ENCODE measurements at places on chromosomes 4 and X.

GRCh38 chr4:37757761-37758160 is 68.7 kb upstream of the PGM2 start:
- peak overlapping the region; percentile 54 for H3K27ac ChIP-seq
- no peaks in the 10 kb centered on the region for H3K27me3 ChIP-seq

DNA sequence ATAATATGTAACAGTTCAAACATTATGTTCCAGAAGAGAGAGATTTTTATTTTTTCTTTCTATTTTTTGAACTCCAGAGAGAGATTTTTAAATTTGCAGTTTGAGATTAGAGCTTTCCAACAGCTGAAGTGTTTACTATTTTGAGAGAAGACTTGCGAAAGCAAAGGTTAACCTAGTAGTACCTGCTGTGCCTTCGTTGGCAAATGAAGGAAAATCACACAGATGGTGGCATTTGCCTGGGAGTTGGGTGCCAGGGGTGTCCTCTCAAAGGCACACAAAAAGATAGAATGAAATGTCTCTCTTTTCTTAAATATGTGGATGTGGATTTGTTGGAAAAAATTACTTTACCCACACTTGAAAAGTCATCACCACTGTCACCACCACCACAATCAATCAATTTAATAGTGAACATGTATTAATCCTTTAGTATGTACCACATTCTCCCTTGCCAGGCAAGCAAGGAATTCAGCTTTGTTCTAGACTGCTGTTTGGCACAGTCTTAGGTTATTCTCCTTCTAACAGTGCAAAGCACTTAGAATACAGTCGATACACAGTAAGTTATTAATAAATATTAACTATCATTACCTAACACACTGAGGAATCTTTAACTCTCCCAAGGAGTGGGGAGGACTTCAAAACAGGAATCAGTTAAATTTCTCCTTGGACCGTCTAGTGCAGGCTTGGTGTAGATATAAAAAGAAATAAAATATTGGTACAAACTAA is 838.2 kb upstream of the FTHL17 start:
- no peaks in the 10 kb centered on the region for H3K36me3 ChIP-seq
- no peak for DNase-seq
- no peak overlapping the region for H3K27ac ChIP-seq
- no peak overlapping the region for H3K4me3 ChIP-seq

GRCh38 chr4:1058198-1058996 is 47.0 kb downstream of the FGFRL1 start:
- no peak overlapping the region for H3K4me3 ChIP-seq
- H3K4me1 ChIP-seq, result peaks cover 15% of the 10 kb centered on the region
- H3K36me3 ChIP-seq, result no peaks in the 10 kb centered on the region
- no peak for DNase-seq
- H3K27ac ChIP-seq, result no peak overlapping the region

DNA sequence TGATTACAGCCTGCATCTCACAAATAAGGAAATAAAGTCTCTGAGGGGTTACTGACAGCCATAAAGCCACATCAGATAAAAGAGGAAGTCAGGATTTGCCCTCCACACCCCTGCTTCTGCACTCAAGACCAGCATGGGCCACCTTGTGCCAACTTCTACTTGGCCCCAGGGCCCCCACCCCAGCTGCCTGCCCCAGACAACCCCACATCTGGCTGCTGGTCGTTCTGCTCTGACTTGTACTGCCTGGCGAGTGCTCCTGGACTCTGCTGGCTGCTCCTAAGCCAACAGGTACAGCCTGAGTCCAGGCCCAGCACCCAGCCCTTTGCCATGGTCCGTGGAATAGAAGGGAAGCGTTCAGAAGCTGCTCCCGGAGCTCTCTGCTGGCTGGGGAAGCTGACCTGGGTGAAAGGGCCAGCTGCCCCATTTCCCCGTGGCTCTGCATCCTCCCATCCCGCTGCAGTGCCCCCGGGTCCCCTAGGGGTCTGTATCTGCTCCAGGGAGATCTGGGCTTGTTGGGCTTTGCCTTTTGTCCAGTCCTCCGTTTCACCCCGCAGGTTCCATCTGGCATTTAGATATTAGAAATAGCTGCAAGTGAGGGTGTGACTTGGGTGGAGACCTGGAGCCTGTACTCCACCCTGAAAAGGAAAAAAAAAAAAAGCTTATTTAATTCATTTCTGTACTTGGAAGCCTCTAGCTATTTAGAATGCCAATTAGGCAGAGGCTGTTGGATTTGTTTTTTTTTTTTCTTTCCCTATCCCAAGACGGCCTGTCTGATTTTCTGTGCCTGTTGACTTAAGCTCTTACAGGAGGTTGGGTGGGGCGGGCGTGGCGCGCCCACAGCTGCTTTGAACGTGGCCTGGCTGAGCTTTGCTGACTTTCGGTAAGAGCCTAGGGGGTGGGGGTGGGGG is 194.7 kb downstream of the PTTG2 start:
- no peaks in the 10 kb centered on the region for H3K27me3 ChIP-seq
- no peak overlapping the region for H3K27ac ChIP-seq
- no peaks in the 10 kb centered on the region for H3K36me3 ChIP-seq
- H3K4me1 ChIP-seq, result peaks cover 25% of the 10 kb centered on the region
- peak overlapping the region; percentile 52 for H3K4me3 ChIP-seq

- H3K27ac ChIP-seq, result no peak overlapping the region
- H3K36me3 ChIP-seq, result peaks cover 54% of the 10 kb centered on the region
- H3K4me1 ChIP-seq, result no peaks in the 10 kb centered on the region
- no peak overlapping the region for H3K4me3 ChIP-seq
Measured at GRCh38 chrX:153708415-153708814, 15.8 kb downstream of the BCAP31 start.

- DNase-seq, result no peak
- H3K4me3 ChIP-seq, result no peak overlapping the region
- no peak overlapping the region for H3K27ac ChIP-seq
- H3K4me1 ChIP-seq, result peaks cover 7% of the 10 kb centered on the region
- H3K27me3 ChIP-seq, result peaks cover 7% of the 10 kb centered on the region
- H3K36me3 ChIP-seq, result no peaks in the 10 kb centered on the region
Measured at GRCh38 chr4:11511321-11511720, 82.6 kb upstream of the HS3ST1 start.

DNA sequence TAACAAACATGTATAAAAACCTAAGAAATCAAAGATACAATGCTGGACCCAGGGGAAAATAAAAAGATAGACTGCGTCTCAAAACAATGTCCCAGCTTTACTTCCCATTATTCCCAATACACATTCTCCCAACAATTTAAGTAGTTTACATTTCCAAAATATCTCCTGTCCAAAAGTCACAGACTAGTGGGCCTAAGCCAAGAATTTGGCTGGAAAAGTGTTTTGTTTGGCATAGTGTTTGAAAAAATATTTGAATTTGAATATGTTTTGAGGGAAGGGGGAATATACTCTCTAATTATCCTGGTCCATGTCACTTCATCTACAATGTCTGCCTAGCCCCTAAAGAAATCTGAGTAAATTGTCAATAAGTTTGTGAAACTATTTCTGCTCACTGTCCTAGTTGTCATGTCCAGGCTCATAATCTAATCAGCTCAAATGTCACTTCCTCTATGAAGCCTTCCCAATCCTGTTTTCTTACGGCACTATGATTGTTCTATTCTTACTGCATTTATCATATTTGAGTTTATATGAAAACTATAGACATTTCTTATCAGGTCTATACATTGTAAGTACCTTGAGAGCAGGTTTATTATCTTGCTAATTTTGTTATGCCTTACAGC is 74.4 kb downstream of the SEC24D start:
- no peaks in the 10 kb centered on the region for H3K27me3 ChIP-seq
- H3K27ac ChIP-seq, result no peak overlapping the region
- H3K36me3 ChIP-seq, result peaks cover 30% of the 10 kb centered on the region
- no peak for DNase-seq
- H3K4me1 ChIP-seq, result peaks cover 23% of the 10 kb centered on the region
- no peak overlapping the region for H3K4me3 ChIP-seq

DNA sequence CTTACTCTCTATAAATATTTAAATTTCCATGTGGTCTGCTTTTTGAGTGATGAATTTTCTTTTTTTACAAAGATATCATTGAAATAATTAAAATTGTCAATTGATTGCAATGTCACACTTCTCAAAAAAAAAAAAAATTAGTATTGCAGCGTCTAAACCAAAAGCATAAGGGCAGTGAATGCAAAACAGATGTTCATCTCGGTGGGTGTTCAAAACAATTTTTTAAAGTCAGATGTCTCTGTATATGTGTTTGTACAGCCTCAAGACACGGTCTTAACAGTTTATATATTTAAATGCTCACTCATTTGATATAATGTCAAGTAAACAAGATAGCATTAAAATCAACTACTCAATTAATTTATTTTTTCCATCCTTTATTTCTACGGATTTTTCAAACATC is 52.3 kb downstream of the PALLD start:
- H3K4me3 ChIP-seq, result no peak overlapping the region
- H3K4me1 ChIP-seq, result no peaks in the 10 kb centered on the region
- H3K27ac ChIP-seq, result no peak overlapping the region
- peaks cover 14% of the 10 kb centered on the region for H3K27me3 ChIP-seq

DNA sequence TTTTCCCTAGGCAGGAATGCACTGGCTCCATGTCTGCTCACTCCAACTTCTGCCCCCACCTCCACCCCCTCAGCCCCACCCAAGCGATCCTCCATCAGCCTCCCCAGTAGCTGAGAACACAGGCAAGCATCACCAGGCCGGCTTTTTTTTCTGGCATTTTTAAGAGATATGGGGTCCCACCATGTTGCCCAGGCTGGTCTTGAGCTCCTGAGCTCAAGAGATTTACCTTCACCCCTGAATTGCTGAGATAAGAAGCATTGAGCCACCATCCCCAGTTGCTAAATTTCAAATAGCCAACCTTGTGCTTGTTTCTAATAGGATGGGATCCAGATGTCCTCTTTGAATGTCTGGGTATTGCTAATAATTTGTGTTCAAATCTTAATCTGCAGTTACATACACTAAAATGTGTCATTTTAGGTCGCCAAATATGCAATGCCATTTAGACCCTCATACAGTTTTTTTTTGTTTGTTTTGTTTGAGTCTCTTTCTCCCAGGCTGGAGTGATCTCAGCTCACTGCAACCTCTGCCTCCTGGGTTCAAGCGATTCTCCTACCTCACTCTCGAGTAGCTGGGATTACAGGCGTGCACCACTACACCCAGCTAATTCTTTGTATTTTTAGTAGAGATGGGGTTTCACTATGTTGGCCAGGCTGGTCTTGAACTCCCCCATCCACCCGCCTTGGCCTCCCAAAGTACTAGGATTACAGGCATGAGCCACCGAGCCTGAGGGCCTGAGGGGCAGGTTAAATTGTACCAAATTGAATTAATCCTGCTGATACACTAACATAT is 8.8 kb downstream of the LARP7 start:
- H3K36me3 ChIP-seq, result peaks cover 62% of the 10 kb centered on the region
- peaks cover 32% of the 10 kb centered on the region for H3K4me1 ChIP-seq
- DNase-seq, result no peak
- no peak overlapping the region for H3K27ac ChIP-seq
- H3K4me3 ChIP-seq, result no peak overlapping the region
- H3K27me3 ChIP-seq, result no peaks in the 10 kb centered on the region

DNA sequence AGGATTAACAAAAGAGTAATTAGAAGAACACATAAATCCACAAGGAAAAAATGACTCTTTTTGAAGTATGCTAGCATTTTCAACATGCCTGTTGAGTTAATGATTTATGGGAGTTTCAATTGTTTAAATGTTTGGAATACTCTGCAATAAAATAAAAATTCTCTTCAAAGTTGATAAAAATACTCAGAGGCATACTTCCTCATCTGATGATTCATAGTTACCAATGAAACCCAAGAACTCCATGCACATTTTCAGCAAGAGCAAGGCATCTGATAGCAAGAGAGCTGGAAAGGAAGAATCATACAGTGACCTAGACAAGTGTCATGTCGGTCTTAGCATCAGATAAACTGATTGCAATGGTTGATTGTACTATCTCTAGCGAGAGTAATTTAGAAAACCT is 443.7 kb upstream of the ATOH1 start:
- no peak for DNase-seq
- no peak overlapping the region for H3K4me3 ChIP-seq
- no peak overlapping the region for H3K27ac ChIP-seq
- no peaks in the 10 kb centered on the region for H3K27me3 ChIP-seq
- H3K36me3 ChIP-seq, result no peaks in the 10 kb centered on the region

DNA sequence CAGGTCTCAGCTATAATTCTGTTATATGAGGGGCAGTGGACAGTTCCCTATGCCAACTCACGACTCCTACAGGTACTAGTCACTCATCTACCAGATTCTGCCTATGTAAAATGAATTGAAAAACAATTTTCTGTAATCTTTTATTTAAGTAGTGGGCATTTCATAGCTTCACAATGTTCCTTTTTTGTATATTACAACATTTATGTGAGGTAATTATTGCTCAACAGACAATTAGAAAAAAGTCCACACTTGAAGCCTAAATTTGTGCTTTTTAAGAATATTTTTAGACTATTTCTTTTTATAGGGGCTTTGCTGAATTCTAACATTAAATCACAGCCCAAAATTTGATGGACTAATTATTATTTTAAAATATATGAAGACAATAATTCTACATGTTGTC is 20.4 kb downstream of the EREG start:
- no peaks in the 10 kb centered on the region for H3K4me1 ChIP-seq
- H3K4me3 ChIP-seq, result no peak overlapping the region
- no peaks in the 10 kb centered on the region for H3K27me3 ChIP-seq
- H3K36me3 ChIP-seq, result no peaks in the 10 kb centered on the region
- H3K27ac ChIP-seq, result no peak overlapping the region
- no peak for DNase-seq

- H3K27me3 ChIP-seq, result no peaks in the 10 kb centered on the region
- no peaks in the 10 kb centered on the region for H3K36me3 ChIP-seq
- peak overlapping the region; percentile 9 for H3K4me3 ChIP-seq
- peaks cover 31% of the 10 kb centered on the region for H3K4me1 ChIP-seq
Measured at GRCh38 chr4:184513802-184514120, 39.4 kb upstream of the IRF2 start.

- no peak for DNase-seq
- no peaks in the 10 kb centered on the region for H3K36me3 ChIP-seq
- no peaks in the 10 kb centered on the region for H3K4me1 ChIP-seq
- no peaks in the 10 kb centered on the region for H3K27me3 ChIP-seq
- no peak overlapping the region for H3K27ac ChIP-seq
- no peak overlapping the region for H3K4me3 ChIP-seq
Measured at GRCh38 chr4:72449705-72450104, 119.3 kb downstream of the ADAMTS3 start.

DNA sequence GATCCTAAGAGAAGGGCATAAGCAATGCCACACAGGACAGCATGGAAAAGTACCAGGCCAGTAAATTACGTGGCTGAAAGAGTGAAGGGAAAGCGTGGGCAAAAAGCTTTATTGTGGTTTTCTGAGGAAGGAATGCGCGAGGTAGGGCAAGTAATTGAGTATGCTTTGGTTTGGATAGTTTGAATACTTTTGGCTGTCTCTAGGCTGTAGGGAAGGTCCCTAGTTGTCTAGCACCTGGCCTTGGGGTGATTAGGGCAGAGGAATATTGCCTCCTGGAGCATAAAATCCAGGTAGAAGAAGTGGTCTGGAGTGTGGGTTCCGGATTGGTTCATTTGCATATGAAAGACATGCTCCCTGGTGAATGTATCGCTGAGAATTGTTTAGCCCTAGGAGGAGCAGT is 46.4 kb upstream of the NALF2 start:
- H3K27me3 ChIP-seq, result no peaks in the 10 kb centered on the region
- no peak for DNase-seq
- no peaks in the 10 kb centered on the region for H3K4me1 ChIP-seq
- H3K4me3 ChIP-seq, result no peak overlapping the region
- no peak overlapping the region for H3K27ac ChIP-seq
